Stimulated activated CD8-positive, alpha-beta memory T cell treated with anti-CD3 and anti-CD28 coated beads, Interleukin-2, amount 100 ng/mL, for 1 hour (primary cell): ENCODE measurements at places on chromosomes 2 and 18.

DNA sequence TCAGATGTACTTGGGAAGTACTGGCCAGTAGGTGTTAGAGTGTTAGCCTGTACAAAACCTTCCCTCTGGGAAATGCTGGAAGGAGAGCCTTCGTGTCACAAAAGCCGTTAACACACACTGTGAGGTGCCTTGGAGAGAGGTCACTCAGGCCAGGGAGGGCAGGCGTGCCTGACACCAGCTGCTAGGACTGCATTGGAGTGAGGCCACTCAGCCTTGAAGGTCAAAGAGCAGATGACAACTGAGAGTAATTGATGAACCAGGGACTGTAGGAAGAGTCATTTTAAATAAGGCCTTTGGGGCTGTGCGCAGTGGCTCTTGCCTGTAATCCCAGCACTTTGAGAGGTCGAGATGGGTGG, 45.4 kb downstream of the ASAP2 start:
- DNase-seq, result no peak

GRCh38 chr18:59387687-59388565, 28.9 kb upstream of the LMAN1 start:
- DNase-seq, result no peak

- no peak for DNase-seq
Observed at GRCh38 chr2:50720697-50721315, 311.1 kb downstream of the NRXN1 start.

DNA sequence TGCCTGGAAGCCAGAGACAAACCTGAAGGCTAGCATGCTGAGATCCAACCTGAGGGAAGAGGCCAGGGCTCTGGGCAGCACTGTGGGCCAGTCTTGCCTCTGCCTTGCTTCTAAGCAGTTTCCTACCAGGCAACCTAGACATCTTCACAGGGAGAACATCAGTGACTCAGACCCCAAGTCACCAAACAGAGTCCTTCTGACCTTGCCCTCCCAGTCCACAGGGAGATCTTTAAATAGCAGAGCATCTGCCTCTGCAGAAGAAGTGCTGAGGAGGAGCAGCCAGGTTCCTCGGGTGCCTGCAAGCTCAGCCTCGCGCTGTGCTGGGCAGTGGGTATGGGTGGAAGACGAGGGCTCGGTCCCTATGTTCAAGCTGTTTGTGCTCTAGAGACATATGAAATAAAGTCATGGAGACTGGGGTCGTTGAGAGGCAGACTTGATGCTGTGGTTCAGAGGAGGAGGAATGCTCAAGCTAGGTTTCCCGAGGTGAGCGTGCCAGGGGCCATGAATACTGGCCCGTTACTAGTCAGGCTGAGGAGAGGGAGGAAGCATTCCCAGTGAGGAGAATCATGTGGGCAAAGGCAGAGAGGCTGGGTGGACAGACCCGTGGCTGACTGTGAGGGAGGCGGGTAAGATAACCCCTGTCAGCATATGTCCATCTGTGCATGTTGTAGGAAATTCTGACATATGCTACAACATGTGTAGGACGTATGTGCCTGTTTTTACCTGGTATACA, 66.5 kb downstream of the BOLA3 start:
- DNase-seq, result no peak

GRCh38 chr2:10837298-10838266, 25.0 kb upstream of the PDIA6 start:
- no peak for DNase-seq

- DNase-seq, result no peak
Observed at GRCh38 chr2:230928701-230929380, 3.8 kb upstream of the GPR55 start.

- DNase-seq, result no peak
Observed at GRCh38 chr2:74333896-74334586, 9.2 kb downstream of the SLC4A5 start.

GRCh38 chr2:158936978-158937377, 31.5 kb upstream of the TANC1 start:
- no peak for DNase-seq

GRCh38 chr2:222864296-222864695, 3.5 kb downstream of the ACSL3 start:
- DNase-seq, result no peak

DNA sequence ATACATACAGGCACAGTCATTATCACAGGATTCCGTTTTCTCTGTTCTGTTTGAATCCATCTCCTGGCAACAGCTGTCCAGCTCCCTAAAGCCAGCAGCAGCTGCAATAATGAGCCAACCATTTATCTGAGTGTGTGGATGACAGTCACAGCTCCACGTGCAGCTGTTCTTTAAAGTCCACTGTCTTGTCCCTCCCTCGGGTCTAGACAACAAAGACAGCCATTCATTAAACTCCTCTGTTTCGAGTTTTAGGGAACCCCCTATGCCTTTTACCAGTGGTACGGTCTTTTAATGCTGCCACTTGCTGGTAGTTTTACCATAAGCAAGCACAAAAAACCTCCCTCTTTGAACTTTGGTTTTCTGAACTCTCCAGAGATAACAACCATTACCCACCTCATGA, 16.0 kb upstream of the MSGN1 start:
- no peak for DNase-seq

DNA sequence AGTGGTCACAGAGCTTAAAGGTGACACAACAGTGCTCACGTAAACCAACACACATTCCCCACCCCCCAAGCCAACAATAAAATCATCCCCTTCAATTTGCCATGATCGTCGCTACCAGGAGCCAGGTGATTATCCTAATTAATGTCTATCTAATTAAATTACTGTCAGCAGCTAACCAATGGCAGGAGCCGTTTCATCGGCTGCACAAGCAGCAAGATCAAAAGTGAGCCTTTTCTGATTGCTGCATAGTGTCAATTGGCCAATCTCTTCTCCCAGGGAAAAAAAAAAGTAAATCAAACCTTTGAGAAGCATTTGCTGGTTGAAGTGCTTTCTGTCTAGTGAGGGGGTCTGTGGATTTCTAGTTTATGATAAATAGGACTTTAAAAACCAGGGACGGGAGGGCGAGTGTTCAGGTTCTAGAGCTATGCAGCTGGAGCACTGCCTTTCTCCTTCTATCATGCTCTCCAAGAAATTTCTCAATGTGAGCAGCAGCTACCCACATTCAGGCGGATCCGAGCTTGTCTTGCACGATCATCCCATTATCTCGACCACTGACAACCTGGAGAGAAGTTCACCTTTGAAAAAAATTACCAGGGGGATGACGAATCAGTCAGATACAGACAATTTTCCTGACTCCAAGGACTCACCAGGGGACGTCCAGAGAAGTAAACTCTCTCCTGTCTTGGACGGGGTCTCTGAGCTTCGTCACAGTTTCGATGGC, at the start of gene TBR1:
Gene TBR1 (plus strand): TSS at position 311 of the 721 bp plus-strand sequence. CDS start 114 bp downstream, at position 425.
- DNase-seq, result no peak

DNA sequence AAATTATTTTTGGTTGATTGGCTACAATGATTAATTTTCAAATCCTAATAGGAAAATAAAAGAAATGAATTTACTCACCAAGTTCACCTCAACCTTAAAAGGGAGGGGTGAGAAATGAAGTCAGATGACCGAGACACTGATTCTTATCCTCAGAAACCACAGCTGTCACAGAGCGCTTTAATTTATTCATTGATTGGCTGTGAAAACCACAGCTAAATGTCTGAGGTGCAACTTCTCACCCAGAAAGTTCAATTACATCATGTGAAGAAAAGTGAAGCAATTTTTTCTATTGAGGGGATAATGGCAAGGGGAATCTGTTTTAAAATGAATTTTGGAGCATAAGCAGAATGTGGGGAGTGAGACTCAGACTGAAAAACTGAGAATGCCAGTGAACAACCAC, 128.4 kb downstream of the RNF152 start:
- DNase-seq, result no peak

DNA sequence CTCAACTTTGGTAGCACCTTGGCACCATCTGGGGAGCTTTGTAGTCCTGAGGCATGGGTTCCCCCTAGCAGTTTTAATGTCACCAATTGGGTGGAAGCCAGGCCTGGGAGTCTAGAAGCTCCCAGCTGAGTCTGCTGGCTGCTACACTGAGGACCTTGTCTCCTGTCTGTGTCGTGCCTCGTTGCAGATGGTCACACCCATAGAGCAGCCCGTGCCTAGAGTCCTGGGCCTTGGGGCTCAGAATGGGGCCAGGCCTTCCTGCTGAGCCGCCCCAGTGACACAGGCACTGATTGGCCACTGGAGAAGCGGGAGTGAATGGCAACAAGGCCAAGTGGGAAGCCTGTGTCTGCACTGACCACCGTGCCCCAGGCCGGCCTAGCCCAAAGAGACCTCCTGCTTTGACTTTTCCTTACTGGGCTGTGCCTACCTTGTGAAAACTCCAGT, 113.2 kb downstream of the SH3RF3 start:
- no peak for DNase-seq

- no peak for DNase-seq
Observed at GRCh38 chr2:226337941-226338600, 461.5 kb downstream of the IRS1 start.

- no peak for DNase-seq
Observed at GRCh38 chr2:60804473-60804872, 48.4 kb downstream of the PAPOLG start.

- no peak for DNase-seq
Observed at GRCh38 chr2:7987992-7988391, 693.9 kb upstream of the ID2 start.

- DNase-seq, result no peak
Observed at GRCh38 chr18:45136381-45137086, 455.8 kb downstream of the SETBP1 start.

- no peak for DNase-seq
Observed at GRCh38 chr2:15971351-15971750, 31.0 kb downstream of the MYCN start.

DNA sequence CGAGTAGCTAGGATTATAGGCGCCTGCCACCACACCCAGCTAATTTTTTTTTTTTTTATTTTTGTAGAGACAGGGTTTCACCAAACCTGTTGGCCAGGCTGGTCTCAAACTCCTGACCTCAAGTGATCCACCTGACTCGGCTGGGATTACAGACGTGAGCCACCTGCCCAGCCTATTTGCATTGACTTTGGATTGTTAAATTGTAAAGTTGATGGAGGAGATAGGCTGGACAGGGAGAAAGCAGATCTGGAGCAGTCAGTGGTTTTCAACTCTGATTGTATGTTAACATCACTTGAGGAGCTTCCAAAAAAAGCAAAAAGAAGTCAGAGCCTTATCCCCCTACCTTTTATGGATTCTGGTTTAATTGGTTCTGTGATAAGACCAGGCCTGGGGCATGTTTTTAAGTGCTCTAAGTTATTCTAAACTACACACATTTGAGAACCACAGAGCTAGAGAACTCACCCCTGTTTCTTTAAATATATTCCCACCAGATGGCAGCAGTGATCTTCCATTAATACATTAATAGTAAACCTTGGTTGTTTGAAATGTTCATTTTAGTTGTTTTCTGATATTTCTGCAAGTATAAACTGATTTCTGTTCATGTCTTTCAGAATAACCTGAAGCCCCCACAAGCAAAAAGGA, 7.5 kb downstream of the C2orf49 start:
- no peak for DNase-seq

GRCh38 chr2:33810046-33810835, 211.1 kb upstream of the FAM98A start:
- DNase-seq, result no peak

GRCh38 chr2:159379181-159379580, 92.7 kb upstream of the WDSUB1 start:
- DNase-seq, result no peak

- DNase-seq, result no peak
Observed at GRCh38 chr2:239855863-239856587, 169.1 kb downstream of the NDUFA10 start.

DNA sequence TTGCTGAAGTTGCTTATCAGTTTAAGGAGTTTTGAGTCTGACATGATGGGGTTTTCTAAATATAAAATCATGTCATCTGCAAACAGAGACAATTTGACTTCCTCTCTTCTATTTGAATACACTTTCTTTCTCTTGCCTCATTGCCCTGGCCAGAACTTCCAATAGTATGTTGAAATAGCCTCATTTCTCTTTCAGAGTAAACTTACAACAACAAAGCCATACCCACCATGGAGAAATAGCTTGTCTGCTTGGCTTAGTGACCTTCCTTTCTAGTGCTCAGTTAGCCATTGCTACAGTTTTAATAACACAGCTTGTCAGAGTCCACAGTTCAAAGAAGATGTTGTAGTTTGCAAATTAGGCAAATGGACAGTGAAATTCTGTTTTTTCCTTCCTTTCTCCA, 228.0 kb downstream of the ETAA1 start:
- DNase-seq, result no peak

GRCh38 chr2:230244211-230244610, 18.7 kb downstream of the SP140 start:
- no peak for DNase-seq

DNA sequence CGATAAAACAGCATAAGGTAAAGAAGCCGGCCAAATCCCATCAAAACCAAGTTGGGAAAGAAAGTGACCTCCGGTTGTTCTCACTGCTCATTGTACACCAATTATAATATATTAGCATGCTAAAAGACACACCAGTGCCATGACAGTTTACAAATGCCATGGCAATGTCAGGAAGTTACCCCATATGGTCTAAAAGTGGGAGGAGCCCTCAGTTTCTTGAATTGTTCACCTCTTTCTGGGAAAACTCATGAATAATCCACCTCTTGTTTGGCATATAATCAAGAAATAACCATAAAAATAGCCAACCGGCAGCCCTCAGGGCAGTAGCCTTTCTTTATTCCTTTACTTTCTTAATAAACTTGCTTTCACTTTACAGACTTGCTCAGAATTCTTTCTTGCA, 544.9 kb upstream of the SETBP1 start:
- no peak for DNase-seq

GRCh38 chr18:44325903-44326635, 354.6 kb upstream of the SETBP1 start:
- DNase-seq, result no peak

DNA sequence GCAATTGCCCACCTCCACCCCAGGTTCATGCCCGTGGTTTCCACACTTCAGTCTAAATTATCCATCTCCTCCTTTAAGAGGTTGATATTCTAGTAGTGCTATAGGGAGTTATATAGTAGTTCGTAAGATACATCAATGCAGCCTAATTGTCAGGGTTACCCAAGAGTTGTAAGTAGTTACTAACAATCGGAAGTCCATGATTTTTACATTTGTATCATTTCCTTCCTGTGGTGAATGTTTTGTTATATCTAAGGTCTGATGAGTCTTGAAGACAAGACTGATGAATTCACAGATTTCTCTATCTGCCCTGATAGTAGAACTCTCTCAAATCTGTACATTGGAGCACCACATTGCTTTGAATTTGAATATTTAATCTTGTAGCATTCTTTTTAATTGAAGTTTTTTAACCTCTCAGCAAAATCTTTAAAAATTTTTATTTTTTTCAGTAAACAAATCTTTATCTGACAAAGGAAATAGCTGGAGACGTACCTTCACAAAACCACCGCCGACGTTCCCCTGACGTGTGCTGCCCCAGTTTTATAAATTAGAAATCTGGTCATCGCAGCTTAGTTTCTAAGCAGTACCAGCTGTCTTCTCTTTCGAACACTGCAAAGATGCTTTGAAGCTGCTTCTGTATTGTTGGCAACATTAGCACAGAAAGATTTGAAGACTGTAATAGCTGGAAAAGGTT, 264.5 kb downstream of the SOCS6 start:
- DNase-seq, result no peak

DNA sequence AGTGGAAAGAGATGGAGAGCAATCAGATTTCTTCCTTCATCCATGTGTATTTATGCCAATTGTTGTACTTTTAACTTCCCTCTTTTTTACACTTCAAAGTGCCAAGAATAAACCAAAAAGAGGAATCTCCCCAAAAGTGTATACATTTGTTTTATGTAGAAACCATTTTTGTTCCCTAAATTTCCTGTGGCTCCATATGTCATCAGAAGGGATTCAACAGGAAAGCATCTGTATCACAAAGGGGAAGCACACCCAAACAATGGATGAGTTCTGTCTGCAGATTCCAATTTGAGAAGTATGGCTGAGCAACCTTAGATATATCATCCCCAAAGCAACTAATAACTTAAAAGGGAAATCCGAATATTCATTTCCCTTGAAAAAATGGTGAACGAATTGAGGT, 275.0 kb downstream of the MREG start:
- no peak for DNase-seq
